ENCODE measurements at places on chromosomes 13 and 19.

GRCh38 chr19:58406818-58407657 is 1.4 kb upstream of the ZNF584 start:
- DNase-seq, result no peak

DNA sequence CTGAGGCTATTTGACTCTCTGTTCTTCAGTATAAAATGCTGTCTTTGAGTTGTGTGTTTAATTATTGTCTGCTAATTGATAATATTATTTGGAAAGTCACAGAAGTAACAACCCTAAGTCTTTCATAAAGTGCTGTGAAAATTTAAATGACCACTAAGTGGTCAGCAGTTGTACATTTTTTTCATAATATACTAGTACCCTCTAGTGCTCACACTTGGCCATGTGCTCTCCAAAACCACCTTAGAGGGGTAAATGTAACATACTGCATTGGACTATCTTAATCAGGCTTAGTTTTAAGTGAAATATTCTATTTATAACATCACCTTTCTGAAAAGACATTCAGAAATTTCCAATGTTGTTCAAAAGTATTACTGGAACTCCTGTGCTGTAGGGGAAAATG is 745.3 kb downstream of the GPC5 start:
- DNase-seq, result no peak

DNA sequence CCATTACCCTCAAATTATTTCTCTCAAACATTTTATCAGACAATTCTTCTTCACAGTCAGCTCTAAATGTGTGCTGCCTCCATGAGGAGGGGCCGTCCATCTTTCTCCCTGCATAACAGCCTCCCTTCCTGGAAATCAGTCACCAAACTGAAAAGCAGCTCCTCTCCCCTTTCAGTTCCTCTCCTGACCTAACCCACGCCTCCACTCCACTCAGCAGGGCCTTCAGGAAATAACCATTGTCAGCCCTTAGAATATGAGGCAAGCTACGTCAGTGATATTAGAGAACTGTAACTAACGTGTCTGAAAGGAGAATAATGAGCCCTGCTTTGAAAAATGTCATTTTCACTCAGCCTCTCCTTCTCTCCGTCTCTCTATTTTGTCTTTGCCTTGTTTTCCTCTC is 116.2 kb downstream of the OLFM4 start:
- no peak for DNase-seq

DNA sequence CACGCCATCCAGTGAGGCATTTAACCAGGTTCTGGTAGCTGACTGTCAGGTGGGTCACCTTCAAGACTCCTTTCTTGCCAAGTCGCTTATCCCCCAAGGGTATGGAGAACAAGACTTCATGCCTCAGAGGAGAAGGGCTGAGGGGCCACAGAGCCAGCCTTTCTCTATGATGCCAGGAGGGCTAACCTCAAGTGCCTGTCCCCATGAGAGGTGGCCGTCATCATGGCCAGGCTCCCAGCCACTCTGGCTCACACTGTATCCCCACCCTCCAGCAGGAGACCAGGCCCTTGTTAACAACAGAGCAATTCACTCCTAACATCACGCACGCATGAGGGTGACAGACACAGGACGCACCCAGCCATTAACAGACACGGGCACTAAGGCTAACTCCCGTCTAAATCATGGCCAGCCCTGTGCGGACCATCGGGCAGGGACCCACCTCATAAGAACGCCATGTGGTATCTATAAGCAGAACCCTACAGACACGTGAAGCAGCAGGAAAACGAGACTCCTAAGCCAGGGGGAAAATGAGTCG is 38.6 kb upstream of the ISYNA1 start:
- DNase-seq, result no peak

GRCh38 chr19:13996928-13997630 is 9.0 kb downstream of the RFX1 start:
- DNase-seq, result no peak

GRCh38 chr13:30796132-30796572 is 60.8 kb downstream of the ALOX5AP start:
- DNase-seq, result no peak

DNA sequence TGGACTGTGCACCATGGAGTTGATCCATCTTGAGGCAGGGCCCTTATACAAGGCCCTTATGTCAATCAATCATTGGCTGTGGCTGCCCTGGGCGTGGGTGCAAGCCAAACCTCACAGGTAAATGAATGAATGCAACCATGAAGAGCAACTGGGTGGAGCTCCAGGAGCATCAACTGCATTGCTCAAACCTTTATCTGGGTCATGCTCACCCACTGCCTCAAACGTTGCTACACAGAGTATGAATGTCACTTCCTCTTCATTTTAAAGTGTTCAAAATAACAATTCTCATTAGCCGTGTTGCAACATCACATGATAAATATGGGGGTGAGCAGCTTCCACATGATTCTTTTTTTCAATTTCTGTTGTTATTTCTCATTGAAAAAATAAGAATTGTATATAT is 6.4 kb upstream of the ZNF333 start:
- DNase-seq, result no peak

DNA sequence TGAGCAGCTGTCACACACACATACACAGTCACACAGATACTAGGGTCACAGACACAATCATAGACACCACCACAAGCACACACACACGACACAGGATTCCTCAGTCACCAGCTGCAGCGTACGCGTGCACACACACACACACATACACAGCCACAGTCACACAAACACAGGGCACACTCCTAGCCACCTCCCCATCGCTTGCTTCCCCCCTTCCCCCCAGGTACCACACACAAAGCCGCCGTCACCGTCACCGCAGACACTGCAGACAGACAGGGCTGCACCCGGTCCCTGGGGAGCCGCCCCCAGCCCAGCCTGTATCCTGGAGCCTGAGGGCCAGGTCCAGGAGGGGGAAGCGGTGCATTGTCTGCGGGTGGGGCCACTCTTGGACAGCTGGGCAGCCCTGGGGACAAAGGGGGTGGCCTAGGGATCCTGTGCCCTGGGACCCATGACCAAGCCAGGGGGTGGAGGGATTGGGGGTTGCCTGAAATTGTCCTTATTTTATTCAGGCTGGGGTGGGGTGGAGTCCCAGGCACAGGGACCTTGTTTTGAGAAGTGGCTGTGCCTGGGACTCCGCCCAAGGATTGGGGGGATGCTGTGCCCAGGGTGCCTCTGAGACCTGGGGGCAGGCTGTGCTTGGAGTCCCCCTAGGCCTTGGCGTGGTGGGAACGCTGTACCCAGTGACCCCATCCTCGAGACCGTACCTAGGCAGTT is 957 bp downstream of the NUMBL start:
- DNase-seq, result no peak

- no peak for DNase-seq
Observed at GRCh38 chr19:31285744-31286143, 63.5 kb downstream of the TSHZ3 start.

DNA sequence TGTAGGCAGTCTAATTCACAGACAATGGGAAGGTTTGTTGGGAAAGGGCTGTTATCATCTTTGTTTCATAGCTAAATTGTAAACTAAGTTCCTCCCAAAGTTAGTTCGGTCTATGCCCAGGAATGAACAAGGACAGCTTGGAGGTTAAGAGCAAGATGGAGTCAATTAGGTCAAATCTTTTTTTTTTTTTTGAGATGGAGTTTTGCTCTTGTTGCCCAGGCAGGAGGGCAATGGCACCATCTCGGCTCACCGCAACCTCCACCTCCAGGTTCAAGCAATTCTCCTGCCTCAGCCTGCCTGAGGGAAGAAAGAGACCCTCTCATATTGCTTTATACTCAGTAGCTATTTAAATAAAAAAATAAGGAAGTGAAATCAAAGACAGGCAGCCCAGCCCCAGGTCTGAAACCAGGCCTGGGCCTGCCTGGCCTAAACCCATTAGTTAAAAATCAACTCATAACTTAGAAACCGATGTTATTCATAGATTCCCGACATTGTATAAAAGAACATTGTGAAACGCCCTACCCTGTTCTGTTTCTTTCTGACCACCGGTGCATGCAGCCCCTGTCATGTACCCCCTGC is 297.4 kb upstream of the SGCG start:
- no peak for DNase-seq

DNA sequence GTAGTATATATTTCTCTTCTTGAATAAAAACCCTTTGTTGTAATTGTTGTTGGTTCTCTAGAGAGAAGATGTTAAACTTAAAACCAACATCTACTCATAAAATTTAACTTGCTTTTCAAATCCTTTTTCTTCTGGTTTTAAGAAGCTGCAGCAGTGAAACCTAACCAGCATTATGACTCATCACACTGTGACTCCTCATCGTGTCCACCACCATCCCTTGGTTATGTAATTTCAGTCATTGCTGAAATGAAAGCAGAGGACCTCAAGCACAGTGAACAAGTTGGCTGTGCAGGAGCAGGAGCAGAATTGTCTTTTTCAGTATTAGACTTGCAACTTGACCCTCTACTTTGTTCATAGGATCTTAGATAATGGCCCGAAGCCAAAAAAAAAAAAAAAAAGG is 64.9 kb upstream of the HTR2A start:
- peak; percentile 66 for DNase-seq

DNA sequence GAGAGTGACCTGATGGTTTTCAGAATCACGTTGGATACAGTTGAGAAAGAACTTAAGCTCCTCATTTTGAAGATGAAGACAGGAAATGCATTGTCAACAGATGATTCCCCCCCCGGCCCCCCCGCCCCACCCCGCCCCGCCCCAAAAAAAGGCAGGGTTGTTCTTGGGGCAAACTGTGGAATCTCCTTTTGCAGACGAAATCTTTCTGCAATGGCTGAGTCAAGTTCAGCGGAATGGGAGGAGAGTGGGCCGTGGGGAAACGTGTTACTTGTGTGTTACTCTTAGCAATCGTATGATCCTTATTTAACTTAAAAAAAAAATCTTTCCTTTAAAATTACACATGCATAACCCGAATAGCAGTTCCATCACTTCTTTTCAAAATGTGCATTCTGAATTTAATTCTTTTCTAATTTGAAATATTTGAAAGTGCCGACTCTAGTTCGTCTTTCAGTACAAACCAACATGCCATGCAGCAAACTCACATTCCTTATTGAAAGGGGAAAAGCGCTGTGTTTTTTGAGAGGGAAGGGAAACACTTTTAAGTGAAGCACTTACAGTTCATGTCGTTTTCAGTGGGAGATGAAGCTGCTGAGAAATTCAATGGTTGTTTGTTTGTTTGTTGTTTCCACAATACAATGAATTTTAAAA is 348.5 kb upstream of the ARGLU1 start:
- no peak for DNase-seq

DNA sequence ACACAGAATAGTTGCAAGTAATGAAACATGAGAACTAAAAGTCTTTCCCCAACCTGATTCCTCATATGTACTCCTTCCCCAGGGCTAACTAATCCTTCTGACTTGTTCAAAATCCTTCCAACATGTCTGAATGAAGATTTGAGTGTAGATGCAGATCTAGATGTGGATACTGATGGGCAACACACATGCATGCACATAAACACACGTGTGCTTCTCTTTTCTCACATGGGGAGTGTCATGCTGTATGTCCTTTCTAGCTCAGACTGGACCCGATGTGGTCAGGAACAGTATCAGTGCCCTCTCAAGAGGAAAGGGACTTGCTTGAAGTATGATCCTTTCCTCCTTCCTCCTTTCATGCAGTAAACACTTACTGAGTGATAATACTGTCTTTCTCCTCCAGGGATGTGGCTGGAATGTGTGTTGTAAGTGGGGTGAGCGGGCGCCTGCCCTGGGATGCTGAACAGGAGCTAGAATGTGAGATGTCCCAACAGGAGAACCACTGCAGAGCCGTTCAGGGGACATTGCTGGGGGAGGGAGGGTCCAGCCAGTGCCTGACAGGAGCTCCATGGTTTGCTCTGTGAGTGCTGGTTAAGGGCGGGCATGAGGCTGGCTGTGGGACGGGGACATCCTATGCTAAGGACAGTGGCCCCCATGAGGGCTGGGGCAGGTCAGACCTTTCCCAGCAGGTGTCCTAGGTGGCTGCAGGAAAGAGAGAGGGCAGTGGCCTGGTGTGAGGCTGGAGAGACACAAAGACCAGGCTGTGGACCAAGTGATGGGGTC is 146.9 kb downstream of the TEX29 start:
- DNase-seq, result no peak

GRCh38 chr19:2309734-2310362 is 1.9 kb upstream of the LINGO3 start:
- no peak for DNase-seq

- no peak for DNase-seq
Observed at GRCh38 chr13:98834254-98834960, 81.9 kb upstream of the SLC15A1 start.

DNA sequence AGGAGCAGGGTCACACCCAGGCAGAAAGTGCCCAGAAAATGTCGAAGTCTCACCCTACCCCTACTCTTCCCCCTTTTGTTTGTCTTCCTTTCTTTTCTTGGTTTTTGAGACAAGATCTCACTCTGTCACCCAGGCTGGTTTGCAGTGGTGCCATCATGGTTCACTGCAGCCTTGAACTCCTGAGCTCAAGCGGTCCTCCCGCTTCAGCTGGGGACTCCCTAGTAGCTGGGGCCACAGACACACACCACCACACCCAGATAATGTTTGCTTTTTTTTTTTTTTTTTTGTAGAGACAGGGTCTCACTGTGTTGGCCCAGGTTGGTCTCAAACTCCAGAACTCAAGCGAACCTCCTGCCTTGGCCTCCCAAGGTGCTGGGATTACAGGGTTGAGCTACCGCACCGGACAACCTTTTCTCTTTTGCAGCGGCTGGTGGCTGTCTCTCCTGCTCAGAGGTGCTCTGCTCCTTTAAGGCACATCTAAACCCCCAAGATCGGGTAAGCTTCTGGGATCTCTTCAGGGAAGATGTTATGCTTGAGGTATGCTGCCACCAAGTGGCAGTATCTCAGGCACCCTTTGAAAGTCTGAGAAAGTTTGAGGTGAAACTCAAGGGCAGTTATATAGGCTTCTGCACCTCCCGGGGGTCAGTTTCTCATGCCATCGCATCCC is 22.4 kb upstream of the EBI3 start:
- DNase-seq, result no peak

- peak; percentile 66 for DNase-seq
Observed at GRCh38 chr13:37534181-37534580, 64.4 kb downstream of the POSTN start.

DNA sequence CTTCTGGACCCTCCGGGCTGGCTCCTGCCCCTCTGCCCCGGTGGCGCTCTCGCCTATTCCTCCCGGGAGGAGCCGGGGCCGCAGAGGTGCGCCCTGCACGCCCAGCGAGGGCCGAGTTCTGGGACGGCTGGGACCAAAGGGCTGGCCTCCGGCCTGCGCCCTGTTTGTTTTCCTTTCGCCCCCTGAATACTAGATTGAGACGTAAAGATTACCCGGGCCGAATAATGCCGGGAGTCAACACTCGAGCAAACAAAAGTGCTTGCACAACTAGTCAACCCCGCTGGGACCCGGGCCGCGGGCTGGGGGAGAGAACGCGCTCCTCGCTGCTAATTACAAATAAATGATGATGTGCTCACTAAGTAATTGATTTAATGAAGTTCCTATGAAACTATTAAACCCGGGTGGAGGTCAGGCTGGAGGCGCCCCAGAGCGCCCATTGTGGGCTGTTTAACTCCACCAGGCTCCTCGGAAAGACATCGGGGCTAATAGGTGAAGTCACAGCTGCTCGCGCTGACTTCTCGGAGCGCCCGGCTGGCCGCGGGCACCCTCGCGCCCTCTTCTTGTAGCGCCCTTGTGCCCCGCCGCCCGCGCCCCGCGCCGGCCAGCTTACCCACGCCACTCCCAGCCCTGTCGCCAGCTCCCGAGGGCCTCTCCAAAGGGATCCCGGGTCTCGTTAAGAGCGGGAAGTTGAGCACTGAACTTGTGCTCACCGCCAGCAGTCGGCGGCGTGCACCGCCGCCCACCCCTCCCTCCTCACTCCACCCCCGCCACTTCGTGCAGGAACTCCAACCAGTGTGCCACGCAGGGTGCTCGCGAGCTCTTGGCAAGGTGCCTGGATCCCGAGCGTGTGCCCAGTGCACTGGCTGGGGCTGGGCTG is 14.9 kb downstream of the ZIC5 start:
- no peak for DNase-seq
